ENCODE measurements at places on chromosomes 4 and X.

GRCh38 chr4:156255230-156256007, 301.8 kb upstream of the CTSO start:
- no peak for DNase-seq

- DNase-seq = no peak
Measured at GRCh38 chr4:24849351-24849750, 54.0 kb downstream of the SOD3 start.

GRCh38 chrX:55220119-55220794, at the start of gene PAGE5:
Gene PAGE5, plus strand, starts transcription at chrX:55220346. Its CDS starts 1,037 bp downstream, at chrX:55221383.
- no peak for DNase-seq

DNA sequence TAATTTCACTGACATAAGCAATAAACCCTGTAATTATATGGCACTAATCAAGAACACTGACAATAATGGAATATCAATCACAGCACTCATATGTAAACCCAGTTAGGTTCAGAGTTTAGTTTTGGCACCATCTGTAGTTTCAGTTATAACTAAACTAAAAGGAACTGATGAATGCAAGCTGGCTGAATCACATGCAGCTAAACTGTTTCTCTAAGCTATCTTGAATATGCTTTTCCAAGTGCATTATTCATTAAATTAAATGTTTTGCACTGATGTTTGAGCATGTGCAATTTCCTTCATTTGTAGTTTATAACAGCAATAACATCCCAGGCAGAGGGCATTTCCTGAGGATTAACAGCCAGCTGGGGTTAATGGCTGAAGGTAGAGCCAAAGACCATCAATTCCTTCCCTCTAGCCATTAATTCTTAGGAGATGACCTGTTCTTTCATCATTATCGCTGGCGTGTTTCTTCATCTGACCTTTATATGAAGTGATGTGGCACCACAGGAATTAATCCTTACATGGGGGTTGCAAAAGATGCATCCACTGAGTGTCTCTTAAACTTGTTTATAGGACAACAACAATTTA, 562.8 kb upstream of the IGFBP7 start:
- no peak for DNase-seq

DNA sequence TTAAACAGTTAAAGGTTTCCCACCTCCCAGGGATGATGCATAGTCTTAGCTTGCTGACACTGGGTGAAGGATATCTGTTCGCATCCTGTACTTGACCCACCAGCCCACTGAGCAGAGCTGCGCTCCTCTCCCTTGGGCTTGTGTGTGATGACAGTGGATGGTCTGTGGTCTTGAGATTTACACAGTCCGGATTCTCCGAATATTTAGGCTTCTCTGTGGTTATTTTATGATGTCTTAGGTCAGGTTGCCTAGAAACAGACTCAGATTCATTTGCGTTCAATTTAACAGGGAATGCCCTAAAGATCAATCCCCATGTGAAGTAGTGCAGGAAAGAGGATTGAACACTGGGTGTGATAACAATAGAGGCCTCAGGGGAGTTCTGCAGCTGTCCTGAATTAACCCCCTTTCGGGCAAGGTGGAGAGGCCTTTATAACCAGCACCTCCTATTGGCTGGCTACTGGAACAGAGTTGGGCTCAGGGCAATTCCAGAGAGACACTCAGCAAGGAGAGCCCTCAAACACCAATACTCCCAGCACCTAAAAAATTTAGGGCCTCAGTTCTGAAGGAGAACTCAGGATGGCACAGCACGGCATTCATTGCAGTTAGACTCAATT, 653.2 kb upstream of the GALNT7 start:
- no peak for DNase-seq

GRCh38 chr4:17511950-17512795, at the start of gene QDPR:
Gene QDPR, minus strand, starts transcription at chr4:17512090. Its CDS starts 36 bp downstream, at chr4:17512054.
- peak; percentile 20 for DNase-seq

- DNase-seq = no peak
Measured at GRCh38 chr4:143512978-143513313, 556 bp upstream of the SMARCA5 start.

DNA sequence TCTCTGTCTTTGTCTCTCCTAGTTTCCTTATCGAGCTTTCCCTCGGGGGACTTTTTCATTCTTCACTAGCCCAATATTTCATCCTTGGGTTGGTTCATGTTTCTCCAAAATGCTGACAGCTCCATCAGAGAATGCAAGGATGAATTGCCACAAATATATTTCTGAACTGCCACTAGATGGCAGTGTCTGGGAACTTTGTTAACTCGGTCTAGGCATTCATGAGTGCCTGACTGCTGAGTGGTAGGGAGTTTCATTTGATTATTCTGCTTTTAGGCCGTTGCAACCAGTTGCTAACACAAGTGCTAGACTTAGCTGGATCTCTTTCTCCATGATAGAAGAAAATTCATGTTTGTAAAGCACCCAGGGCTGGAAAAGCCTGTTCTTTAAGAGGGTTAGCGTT, 73.5 kb upstream of the RAP2C start:
- peak; percentile 24 for DNase-seq

- DNase-seq = no peak
Measured at GRCh38 chr4:5220028-5220427, 168.7 kb downstream of the STK32B start.

DNA sequence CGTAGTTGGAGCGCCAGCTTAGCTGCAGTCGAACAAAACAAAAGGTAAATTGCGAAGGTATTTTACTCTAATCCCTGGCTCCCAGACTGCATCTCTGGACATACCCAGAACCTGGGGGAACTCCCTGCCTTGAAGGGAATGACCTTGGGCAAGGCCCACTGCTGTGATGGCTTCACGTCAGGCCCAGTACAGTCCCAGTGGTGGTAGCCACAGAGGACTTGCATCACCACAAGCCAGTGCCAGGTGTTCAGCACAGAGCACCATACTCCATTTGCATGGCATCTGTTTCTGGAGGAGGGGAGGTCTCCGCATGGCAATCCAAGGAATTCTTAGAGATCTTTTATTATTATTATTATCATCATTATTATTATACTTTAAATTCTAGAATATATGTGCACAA, 5.6 kb downstream of the ETDA start:
- DNase-seq = no peak

GRCh38 chr4:94649381-94650133, 108.2 kb upstream of the BMPR1B start:
- DNase-seq = no peak

DNA sequence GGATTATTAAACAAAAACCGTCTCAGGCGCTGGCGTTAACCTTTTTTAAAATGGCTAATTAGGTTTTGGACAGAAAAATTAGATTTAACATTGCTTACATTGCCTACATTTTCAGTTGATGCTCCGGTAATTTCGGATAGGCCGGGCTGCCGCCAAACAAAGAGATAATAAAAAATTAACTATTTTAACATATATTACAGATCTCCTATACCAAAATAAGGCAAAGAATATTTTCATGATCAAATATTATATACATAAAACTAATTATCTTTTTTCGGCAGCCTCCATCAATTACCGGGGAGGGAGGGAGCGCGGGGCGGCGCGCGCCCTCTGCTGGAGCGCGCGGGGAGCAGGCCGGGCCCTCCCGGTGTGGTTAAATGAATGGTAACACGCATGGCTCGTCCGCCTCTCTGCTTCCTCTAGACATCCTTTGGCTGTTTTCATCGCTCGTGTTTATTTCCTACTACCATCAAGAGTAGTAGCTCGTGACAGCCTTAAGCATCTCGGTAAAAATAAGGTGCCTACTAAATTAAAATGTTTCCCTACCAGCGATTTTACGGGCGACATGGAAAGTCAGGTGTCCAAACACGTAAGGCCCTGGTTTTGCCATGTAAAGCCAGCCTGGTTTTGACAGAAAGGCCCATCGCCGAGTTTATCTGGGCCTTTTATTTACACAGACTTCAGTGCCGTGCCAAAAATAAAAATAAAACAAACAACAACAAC, 52.4 kb upstream of the TMEM33 start:
- DNase-seq = no peak

GRCh38 chr4:97500423-97500822, 642.9 kb downstream of the STPG2 start:
- no peak for DNase-seq

DNA sequence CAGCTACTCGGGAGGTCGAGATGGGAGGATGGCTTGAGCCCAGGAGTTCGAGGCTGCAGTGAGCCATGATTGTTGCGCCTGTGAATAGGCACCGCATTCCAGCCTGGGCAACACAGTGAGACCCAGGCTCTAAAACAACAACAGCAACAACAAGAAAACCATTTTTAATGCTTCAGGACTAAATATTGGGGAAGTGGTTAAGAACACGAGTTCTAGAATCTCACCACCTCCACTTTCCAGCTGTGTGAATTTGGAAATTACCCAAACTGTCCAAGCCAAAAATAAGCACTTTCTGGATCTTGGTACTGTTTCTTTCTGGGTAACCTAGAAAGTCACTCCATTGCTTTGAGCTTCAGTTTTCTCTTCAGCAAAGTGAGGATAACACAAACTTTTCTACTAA, 63.2 kb downstream of the ADGRG2 start:
- DNase-seq = no peak

- no peak for DNase-seq
Measured at GRCh38 chr4:141416219-141416618, 195.5 kb downstream of the ZNF330 start.

DNA sequence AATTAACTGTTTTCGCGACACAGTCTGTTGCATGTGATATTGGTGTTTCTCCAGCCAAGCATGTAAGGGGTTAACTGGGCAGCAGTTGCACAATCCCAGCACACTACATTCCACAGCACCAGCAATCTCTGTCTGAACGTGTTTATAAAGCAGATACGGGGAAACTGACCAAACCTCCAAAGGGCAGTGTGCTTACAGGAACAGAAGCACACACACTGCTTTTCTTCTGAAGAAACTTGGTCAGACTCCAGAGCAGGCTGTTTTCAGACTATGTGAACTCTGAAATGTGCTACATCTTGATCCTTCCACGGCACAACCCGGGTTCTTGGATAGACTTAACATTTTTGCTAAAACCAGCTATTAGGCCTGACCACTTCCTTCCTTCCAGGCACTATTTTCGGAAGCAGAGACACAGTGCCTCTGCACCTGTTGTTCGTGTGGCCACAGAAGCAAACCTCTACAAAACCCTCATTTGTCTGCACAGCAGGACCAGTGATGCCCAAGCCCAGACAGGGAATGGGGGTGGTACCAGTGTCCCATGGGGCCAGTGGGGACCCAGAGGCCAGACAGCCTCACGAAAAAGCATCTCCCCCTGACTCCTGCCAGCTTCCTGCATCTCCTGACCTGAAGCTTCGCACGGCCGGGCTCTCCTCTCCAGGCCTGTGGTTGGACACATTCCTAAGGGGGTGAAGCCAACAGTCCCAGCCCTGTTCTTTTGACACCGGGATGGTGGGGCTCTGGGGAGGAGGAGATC, 90.1 kb downstream of the IRF2 start:
- peak; percentile 2 for DNase-seq

DNA sequence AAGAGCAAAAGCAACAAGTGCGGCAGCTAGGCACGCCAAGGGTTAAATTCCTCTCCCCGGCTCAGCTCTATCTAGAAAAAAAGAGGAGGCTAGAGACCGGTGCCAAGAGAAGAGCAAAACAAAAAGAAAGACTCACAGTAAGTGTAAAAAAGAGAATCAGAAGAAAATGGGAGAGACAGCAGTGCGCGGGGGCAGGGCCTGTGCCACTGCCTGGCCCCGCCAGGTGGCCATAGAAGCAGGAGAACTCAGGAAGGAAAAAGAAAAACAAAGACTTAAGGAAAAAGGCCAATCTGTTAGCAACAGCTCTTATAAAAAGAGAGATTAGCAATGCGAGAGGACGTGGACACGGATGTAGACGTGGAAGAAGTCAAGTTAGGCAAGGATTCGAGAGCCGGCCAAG, 3.2 kb downstream of the ACOX3 start:
- no peak for DNase-seq

Measured in Panc1 (cell line).